ENCODE measurements at places on chromosomes 13 and 19.

DNA sequence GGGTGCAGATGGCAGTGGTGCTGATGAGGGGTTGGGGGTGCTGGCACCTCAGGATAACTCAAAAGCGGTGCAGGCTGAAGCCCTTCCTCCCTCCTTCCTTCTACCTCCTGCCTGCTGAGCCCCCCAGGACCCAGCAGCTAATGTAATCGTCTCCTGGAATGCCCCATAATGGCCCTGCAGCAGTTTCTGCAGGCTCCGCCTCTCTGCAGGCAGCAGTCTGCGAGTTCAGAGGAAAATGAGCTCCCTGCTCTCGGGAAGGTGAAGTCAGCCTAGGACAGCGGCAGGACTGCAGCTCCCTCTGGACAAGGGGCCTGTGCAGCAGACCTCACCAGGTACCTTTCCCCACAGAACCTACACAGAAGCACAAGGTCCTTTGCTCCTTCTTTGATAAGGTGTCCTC lies 130.9 kb downstream of the ZDHHC20 start:
- no peak for DNase-seq

- DNase-seq = no peak
Measured at GRCh38 chr19:42366673-42367072, 23.4 kb downstream of the CNFN start.

DNA sequence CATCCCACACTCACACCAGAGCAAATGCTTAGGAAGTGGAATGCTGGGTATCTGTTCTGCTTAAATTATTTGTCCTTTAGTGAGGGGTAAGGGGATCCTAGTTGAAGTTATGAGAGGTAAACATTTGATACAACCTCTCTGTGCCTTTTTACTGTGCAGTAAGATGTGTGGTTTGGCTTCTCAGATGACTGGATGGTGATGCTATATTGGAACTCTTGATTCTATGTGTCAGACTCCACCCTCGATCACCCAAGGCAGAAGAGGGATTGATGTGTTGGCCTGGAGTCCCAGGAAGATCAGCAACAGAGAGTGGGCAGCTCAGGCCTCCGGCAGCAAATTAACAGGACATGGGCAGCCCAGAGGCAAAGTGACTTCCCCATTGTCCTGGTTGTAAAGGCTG lies 66.7 kb downstream of the SIPA1L3 start:
- DNase-seq = no peak

- peak; percentile 13 for DNase-seq
Measured at GRCh38 chr13:74289861-74290773, 155.9 kb upstream of the KLF12 start.

DNA sequence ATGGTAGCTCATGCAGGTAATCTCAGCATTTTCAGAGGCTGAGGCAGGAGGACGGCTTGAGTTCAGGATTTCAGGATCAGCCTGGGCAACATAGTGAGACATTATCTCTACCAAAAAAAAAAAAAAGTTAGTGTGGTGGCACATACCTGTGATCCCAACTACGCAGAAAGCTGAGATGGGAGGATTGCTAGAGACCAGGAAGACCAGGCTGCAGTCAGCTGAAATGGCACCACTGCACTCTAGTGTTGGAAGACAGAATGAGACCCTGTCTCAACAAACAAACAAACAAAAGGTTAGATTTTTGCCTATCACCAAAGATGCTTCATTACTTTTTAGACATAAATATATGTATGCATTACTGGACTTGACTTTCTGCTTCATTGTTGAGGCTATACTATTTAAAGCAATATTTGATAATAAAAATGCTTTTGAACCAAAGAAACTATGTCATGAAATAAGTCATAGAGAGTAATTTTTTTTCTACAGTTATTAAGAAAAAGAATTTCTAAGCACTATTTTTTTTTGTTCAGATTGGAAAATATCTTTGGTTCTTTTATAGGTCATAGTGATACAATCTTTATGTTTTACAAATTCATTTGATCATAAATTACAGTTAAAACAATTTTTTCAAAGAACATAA lies 1180.1 kb upstream of the ATXN8OS start:
- no peak for DNase-seq

- no peak for DNase-seq
Measured at GRCh38 chr19:19059837-19060611, 3.8 kb upstream of the SLC25A42 start.

DNA sequence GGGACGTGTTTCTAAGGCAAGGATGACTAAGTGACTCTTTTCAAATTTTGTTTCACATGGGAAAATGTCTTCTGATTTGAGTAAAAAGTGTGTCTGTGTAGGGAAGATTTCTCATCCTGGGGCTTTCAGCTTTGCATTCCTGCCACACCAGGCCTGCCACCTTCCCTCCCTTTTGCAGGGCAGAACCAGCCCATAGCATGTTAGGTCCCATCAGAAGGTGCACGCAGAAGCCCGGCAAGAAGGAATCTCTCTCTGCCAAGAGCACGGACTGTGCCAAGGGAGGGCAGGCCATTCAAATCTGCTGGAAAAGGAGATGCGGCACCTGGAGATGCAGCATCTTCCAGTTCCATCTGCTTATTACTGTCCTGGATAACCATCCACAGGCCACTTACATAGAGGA lies 212.0 kb downstream of the SLC7A1 start:
- no peak for DNase-seq

DNA sequence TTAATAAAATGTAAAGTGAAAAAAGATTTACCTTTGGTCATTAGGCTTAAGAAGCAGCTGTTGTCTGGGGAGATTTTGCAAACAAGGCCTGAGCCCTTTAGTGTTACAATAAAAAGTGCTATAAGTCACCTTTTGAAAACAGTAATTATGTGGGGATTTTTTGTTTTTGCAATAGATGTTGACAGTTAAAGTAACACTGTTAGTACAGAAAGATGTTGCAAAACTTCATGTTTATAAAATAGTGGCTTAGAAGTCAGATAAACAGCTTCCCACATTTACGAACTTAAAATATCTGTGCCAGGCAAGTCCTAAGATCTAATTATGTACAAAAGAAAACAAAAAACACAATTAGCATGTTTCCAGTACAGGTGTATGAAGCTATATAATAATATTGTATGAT lies 138.0 kb upstream of the IRS2 start:
- DNase-seq = no peak

- DNase-seq = no peak
Measured at GRCh38 chr13:42561752-42562467, 12.0 kb upstream of the TNFSF11 start.

GRCh38 chr19:4951656-4952055 lies 17.3 kb upstream of the KDM4B start:
- DNase-seq = no peak

- no peak for DNase-seq
Measured at GRCh38 chr13:40047322-40047771, 391.9 kb downstream of the COG6 start.

All from T-helper 1 cell (primary cell).